ENCODE measurements at places on chromosomes 7 and 10.
A peak's percentile ranks its signal among the peaks of the same experiment; 100 is the strongest.

DNA sequence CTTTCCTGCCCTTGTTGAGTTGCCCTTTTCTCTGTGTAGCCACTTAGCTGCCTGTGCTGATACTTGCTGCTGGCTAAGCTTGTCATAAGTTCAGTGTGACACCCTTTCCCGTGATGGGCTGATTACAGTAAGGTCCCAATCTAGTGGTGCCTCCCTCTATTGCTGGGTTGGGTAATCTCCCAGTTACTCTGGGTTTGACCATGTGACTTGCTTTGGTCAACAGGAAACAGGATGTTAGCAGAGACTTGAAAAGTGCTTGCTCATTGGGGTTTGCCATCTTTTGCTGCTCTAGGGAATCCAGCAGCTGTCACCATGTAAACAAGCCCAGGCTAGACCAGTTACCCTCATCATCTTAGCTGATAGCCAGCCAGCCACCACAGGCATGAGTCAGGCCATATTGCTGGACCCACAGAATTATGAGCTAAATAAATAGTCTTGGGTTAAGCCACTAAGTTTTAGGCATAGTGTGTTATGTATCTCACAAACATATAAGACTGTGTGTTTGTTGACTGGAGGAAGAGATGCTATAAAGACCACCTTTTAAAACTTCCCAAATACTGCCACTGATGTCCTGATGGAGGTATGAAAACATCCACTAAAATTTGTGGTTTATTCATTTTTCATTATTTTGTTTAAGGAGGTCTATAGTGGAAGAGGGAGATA, 4.0 kb upstream of the LEP start:
- DNase-seq: no peak

DNA sequence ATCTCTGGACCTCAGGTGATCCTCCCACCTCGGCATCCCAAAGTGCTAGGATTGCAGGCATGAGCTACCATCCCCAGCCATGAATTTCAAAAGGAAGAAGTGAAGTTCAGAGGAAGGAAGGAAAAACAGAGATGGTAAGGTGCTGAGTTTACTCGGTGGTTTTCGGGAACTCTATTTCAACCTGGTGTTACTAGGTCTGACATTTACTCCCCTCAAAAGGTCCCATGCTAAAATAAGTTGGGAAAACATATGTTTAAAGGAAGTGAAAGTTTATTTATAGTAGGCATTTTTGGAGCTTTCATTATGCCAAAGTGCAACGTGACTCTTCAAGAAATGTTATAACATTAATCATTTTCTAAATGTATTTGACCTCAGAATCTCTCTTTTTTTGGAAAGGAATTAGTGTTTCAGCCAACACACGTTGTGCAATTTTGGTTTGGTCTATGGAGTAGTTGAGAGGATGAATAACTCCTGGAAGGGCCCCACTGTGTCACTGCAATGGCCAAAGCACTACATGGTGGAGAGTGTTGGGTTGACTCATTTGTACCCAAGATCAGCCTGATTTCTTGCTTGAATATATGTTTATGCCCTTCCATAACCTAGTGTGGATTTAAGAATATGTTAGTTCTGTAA, 114.7 kb upstream of the FAM171A1 start:
- no peak for DNase-seq

- DNase-seq: no peak
Measured at GRCh38 chr10:121069061-121069850, 218.1 kb downstream of the WDR11 start.

DNA sequence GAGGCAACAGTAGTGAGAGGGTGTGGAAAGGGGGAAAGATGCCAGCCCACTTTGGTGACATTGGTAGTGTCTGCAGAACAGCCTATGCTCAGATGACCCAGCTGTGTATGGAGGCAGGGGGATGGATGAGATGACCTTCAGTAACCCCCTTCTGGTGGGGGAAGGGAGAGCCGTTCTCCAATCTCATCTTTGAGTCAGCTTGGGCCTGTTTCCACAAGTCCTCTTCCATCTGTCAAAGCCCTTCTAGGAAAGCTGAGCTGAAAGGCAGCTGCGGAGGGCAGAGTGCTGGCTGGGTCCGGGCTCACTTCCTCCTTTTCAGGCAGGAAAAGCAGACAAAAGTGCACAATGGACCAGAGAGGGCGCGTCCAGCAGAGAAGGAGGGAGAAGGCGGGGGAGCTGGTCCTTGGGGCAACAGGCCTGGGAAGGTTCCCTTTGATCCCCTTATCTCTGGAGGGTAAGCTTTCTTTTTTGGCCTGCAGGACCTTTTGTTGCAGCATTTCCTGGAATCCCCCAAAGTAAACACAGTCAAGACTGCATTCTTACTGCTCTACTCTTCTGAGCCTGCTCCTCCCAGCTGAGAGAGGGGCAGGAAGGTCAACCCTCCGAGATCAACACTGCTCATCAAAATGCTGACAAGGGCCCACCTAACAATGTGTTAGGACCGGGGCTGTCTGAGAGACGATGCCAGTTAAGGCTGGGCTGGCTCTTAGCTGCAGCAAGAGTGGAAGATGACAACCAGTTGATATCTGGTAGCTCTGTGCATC, 1.2 kb upstream of the LRMDA start:
- no peak for DNase-seq

GRCh38 chr10:132897516-132898381, 44.6 kb downstream of the CFAP46 start:
- DNase-seq: no peak

DNA sequence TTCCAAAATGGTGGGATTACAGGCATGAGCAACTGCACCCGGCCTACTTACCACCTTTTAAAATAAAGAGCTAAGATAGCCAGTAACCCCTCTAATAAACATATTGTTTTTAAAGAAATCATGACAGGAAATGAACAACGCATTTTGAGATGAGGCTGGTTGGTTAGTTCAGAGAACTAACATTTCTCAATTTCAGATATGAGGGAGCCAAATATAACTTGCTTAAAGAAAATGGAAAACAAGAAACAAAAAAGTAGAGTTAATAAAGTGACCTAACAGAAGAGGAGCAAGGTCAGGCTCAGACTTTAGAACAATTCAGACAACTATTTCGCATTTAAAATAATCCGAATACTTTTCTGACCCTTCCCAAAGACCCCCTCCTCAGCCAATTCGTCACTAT, 254.9 kb upstream of the PHF14 start:
- DNase-seq: no peak

DNA sequence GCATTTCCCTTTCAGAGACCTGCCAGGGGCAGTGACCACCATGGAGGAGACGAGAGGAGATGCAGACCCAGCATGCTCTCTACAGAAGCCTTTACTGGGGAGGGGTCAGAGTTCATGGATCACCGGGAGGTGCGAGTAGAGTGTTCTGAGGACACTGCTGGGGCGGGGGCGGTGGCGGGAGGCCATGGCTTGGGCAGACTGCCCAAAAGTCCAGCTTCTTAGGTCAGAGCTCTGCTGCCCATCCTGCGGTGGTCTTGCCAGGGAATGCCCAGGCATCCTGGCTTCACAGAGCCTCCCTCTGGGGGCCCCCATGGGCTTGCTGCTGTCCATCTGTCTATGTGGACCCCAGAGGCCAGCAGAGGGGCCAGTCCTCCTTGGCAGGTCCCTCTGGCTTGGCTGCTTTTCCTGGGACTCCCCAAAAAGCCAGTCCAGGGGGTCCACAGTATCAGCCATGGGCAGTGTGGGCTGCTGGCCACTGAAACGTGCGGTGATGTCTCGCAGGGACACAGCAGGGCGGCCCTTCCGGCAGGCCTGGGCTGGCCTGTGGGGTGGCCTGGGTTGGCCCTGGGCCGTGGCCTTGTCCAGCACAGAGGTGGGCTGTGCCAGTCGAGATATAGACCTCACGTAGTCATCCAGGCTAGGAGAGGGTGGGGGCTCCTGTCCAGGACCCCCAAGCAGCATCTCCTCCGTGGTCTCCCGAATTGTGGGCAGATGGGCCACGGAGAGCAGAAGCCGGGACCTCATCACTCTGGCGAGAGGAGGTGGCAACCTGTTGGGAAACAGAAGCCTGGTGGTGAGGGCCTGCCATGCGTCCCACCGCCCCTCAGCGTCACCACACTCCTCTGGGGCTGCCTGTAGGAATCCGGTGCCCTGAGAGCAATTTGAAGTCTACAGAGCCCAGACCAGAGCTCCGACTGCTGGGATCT, 1.1 kb downstream of the DEPP1 start:
- DNase-seq: no peak

DNA sequence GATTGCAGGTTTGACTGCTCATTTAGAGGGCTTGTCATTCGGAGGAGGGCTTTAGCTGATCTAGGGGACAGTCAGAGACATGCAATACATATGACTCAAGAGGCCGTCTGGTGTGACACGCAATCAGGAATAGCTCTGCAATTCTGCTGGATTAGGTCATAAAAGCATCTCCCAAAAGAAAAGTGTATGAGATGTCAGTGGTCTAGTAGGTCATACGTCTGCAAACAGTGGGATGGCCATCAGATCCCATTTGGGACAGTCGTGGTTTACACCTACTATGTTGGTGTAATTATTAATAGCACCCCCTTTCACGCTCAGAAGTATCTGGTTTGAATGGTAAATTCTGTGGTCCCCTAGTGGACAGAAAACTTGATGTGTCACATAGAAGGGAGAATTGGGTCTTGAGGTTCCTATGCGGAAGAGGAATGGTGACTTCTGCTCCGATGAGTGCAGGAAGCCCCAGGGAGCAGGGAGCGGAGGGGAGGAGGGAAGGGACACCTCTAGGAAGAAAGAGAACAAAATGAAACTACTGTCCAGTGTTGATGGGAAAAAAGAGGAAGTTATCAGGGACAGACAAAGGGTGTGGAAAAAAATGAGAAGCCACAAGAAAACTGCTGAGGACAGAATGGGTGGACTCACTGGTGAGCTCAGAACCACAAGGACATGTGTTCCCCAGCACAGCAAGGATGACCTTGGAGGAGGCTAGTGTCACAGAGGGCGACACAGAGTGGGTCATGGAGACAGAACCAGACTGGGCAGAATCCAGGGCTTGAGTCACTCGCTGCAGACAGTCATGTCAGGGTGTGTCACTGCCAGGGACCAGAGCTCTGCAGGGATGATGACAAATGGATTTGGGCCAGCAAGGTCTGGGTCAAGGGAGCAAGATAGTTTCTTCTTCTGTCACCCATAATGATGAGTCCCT, 59.9 kb downstream of the MAP3K8 start:
- no peak for DNase-seq

DNA sequence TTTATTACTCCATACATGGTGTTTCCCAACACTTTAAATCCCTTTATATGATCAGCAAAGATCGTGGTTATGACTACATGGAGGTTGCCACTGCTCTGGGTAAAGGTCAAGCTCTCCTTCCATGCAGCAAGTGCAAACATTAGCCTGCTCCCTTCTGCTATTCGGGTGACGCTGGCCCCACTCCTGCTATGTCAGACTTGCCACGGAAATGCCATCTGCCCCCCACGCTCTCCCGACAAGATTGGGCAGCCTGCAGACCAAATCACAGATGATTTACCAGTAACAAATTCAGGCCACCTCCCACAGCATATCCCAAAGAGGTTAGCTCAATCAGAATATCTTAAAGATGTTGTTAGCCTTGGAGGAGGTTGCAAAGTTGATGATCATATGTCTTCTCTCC, 77.8 kb upstream of the MGMT start:
- no peak for DNase-seq

GRCh38 chr7:77537778-77538280, 734 bp downstream of the PTPN12 start:
- DNase-seq: peak; percentile 33

GRCh38 chr10:77711683-77712049, 74.1 kb upstream of the KCNMA1 start:
- DNase-seq: no peak

DNA sequence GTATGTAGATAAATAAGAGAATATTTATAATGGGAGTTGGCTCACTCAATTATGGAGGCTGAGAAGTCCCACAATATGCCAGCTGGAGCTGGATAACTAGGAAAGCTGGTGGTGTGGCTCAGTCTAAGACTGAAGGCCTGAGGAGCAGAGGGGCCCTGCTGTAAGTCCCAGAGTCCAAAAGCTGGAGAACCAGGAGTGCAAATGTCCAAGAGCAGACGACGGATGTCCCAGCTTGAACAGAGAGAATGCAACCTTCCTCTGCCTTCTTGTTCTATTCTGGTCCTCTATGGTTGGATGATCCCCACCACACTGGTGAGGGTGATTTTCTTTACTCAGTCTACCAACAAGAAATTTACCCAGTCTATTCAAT, 13.2 kb downstream of the IL2RA start:
- DNase-seq: no peak

DNA sequence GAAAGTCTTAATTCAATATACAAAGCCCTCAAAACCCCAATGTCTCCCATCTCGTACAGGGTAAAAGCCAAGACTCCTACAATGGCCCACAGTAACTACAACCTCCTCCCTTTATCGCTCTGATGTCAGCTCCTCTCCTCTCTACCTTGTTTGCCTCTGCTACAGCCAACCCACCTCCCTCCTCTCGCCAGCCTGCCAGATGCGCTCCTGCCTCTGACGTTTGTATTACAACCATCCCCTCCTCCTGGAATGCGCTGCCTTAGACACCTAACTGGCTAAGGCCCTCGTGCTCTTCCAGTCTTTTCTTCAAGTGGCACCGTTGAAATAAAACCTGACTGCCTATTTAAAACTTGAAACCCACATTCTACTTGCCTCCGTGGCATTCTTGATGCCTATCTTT, 115.3 kb upstream of the MYO3A start:
- DNase-seq: no peak

GRCh38 chr7:151720280-151720679, 156.6 kb downstream of the PRKAG2 start:
- DNase-seq: no peak

DNA sequence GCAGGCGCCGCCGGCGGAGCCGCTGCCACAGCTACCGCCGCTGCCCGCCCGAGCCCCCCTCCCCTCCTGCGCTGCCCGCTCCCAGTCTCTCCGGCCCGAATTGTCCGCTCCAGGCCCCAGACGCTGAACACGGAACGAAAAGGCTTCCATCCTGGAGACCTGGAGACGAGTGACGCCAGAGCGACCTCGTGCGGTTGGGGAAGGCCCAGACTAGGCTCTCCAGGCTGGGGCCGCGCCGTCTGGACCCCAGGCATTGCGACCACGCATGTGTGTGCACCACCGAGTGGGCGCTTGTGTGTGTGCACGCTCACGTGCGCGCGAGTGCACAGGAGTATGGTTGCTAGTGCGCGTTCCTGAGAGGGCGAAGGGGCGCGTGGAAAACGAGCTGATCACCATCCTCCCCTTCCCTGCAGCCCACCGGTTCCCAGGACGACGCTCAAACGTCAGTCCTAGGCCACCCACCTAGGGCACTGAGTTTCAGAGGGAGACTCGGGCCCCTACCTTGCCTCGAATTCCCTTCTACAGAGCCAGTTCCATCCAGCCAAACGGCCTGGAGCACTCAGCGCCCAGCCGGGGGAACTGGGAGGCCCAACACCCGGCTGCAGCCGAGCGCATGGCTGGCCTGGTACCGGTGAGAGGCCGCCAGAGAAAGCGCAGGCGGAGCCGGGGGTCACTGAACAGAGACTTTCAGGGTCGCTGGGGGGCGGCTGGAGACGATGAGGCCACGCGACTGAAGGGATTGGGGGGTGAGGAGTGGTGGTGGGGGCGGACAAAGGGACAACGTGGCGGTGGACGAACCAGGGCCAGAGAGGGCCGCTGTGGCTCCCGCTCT, 11.6 kb downstream of the LBX1 start:
- DNase-seq: no peak

GRCh38 chr10:80506189-80506575, 31.5 kb upstream of the SH2D4B start:
- no peak for DNase-seq

GRCh38 chr10:127331696-127332095, 135.3 kb upstream of the INSYN2A start:
- no peak for DNase-seq

Measured in stimulated activated CD4-positive, alpha-beta T cell treated with anti-CD3 and anti-CD28 coated beads, Interleukin-4, amount 100 ng/mL, for 24 hours (primary cell).